ENCODE measurements at places on chromosomes 6 and 20.

DNA sequence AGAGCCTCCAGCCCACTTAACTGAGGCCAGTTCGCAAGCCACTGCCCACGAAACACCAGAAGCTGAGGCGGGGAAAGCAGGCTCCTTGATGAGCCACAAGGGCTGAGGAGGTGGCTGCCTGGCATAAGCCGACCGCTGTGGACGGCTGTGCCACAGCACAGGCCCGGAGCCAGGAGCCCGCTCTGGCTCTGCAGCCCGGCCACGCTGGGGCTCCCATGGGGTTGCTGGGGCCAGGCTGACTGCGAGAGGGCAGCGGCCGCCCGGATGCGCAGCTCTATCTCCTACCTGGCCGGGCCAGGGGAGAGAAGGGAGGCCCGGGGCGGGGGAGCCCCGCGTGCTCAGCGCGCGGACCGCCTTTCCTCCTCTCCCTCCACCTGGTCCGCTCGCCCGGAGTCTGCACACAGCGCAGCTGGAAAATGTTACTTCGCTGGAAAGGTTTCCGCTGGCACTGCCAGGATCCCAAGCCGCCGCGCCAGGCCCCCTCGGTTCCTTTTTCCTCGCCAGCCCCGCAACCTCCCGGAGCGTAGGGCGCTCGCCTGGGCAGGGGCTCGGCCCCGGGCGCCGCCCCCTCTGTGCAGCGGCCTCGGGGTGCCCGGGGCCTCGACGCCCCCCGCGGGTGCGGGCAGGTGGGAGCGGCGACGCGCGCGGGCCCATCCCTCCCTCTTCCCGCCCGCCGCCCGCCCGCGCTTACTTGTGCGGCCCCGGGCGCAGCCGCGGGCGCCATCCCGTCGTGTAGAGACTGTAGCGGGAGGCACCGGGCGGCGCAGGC, 657 bp downstream of the EMILIN3 start:
- DNase-seq = no peak

DNA sequence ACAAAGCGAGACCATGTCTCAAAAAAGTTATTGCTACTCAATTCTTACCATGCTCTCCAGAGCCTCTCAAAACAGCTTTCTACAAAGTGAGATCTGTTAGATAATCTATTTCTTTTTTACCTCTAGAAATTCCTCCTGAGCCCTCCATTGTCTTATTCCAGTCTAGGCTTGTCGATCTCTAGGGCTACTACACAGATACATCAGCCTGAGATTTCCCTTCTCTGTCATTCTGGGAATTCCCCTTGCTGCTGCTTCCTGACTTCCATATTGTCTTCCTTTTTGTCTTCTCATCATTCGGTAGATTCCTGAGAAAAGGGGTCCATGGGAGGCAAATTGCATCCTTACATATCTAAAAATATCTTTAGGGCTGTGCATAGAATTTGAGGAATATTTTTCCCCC, 75.6 kb upstream of the GNRH2 start:
- DNase-seq = no peak

DNA sequence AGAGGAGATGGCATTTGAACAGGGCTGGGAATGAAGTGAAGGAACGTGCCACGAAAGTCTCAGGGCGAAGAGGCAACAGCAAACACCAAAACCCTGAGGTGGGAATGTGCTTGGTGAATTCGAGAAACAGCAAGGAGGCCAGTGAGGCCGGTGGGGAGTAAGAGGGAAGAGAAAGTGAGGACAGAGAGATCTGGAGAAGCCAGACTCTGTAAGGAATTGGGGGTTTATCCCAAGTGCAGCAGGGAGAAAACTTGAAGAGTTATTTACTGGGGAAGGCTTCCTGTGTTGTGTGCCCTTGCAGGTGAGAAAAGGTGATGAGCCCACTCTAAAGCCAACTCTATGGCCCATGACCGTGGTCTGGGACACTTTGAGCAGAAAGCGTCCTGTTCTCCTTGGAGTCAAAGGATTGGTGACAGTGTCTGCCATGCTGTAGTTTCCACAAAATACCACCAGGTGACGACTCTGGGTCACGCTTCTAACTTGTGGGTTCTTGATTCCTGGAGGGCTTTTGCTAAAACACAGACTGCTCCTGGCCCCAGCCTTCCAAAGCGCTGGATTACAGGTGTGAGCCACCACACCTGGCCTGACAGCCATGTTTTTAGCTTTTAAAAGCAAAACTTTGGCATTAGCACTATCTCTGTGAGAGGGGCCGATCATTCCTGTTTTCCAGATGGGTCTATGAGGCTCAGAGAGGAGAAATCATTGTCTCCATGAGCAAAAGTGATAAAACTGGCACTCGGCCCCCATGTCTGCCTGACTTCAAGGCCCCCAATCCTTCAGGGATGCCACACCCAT, 18.0 kb upstream of the CSNK2A1 start:
- DNase-seq = no peak

DNA sequence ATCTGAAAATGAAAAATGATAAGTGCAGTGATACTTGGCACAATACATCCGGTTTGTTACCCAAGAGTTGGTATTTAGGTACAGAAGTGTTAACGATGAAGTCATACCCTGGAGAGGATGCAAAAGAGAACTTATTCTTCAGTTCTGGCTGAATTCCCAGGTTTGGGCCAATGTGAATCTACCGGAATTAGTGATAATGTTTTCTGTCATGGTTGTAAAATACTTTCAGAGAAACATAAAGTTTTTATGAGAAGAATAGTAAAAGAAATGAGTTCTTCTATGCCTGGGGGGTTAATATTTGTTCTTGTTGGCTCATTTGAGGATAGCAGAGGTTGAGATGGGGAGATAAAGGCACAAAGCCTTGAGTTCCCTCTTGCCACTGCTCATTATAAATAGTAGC, 509.9 kb upstream of the POU3F2 start:
- no peak for DNase-seq
